Renal cortical epithelial cell (primary cell): ENCODE measurements at places on chromosomes 4 and X. TPM values are rescaled to one million over a fixed set of nuclear protein-coding genes. Genes with fewer than 3 reads are reported as not detected.

DNA sequence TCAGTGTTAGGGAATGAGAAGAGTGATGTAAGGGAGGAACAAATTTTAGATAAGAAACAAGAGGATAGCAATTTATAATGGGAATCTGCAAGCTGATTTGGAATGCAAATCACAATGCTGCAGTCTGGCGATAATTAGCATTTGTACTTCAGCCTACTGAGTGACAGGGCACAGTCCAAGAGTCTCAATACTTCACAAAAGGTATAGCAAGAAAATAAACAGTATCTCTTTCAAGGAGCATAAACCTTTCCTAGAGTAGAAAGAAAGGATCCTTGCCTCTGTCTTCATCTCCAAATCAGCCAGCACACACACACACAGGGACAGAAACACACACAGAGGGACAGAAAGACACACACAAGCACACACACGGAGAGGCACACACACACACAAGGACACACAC lies 1.1 kb upstream of the GPM6A start:
- DNase-seq: no peak

DNA sequence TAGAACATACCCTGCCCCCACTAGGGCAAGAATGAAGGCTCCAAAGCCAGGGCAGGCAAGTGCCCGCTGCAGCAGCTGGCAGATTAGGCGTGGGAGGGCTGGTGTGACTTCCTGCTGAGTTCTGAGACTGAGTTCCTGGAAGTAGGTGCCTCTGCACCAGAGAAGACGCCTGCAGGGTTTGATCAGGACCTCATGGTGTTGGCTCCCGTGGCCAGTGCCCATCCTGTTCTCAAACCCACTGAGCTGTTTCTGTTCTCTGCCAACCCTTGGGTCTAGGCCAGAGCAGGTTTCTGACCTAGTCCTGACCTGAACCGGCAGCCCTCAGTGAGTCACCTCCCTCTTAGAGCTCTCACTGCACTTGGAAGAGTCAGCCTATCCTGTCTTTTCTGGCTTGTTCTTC lies 220.7 kb downstream of the HS6ST2 start:
- DNase-seq: peak; percentile 81

DNA sequence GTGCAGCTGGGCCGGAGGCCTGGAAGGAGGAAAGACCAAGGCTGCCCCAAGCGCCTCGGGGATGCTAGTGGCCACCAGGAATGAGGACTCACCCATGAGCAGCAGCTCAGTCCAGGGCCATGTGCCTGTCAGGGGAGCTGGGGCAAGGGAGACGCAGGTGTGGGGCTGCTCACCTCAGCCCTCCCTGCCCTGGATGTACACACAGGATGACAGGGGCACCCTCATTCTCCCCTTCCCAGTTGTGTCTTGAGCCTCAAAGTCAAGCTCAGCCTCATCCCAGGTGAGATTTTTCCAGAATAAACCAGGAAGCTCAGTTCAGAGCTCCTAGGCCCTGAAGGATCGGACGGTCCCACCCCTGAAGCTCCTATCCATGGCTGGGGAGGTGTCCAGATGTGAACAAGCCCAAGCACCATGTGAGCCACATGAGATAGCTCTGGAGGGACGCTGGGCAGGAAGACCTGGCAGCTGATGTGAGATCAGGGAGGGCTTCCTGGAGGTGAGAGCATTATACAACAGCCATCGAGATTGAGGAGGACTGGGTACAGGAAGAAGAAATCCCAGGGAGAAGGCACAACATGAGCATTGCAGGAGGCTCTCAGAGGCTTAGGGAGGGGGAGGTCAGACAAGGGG lies 23.0 kb downstream of the HTRA3 start:
- DNase-seq: no peak

DNA sequence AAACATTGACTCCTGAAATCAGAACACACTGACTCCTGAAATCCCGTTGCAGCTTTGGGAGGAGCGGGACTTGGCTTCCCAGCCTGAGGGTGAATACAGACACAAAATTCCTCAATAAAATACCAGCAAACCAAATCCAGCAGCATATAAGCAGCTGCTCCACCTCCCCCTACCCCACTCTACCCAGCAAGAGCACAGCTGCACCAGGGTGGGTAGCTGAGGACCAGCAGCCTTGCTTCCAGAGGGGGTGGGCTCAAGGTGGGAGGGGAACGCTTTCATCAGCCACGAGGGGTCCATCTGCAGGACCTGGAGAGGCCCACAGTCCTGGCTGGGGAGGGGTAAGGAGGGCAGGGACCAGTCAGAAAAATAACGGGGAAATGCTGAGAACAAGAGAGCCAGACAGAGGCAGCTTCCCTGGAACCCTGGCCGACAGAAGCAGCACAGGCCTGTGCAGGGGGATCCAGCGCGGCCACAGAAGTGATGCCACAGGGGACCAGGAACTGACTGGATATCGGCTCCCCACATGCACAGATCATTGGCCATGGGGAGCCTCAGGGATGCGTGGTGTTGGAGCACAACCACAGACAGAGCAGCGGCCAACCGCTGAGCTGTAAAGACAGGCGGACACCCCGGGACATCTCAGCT lies 49.8 kb downstream of the FGFRL1 start:
- no peak for DNase-seq

DNA sequence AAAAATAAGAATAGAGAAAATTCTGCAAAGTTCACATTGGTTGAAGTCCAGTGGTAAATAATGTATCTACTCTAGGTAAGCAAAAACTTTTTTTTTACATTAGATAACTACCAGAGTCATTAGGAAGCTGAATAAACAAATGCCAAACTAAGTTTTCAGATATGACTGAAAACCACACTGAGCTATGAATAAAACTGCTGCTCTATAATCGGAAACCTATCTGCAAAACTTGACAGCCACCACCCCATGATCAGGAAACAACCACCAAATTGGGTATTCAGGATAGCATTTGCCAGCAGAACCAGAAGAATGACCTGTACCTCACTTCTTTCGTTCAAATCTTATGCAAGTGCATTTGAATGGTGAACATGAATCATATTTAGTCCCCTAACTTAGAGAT lies 173.0 kb upstream of the TET2 start:
- DNase-seq: no peak

- DNase-seq: no peak
Measured at GRCh38 chr4:65302145-65302544, 368.1 kb downstream of the EPHA5 start.

- DNase-seq: no peak
Measured at GRCh38 chr4:18934197-18934596, 912.6 kb upstream of the LCORL start.

GRCh38 chrX:128007882-128008281 lies 44.3 kb downstream of the ACTRT1 start:
- DNase-seq: no peak

DNA sequence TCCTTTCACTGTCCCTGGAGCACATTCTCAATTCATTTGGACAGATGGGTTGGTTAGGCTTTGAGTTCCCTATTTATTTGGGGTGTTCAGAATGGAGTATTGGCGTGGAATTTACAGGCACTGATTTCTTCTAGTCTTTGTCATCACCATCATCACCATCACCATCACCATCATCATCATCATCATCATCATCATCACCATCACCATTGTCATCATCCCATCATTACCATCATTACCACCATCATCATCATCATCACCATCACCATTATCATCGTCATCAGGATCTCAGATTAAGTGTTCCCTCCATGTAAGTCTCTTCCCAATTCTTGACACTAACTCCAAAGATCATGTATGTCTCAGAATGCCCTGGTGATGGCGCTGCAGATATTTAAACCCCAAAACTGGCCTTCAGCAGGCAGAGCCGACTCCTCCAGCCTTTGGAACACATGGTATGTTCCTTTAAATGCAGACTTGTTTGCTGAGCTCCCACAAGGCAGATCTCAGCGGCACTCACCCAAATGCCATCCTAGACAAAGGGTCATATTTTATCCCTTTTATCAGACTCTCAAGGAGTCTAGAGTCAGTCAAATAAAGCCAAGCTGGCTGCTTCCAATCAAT lies 19.8 kb upstream of the FAM9A start:
- peak; percentile 32 for DNase-seq

The OCRL gene
- total RNA-seq: 18.6 and 28.0 TPM in 2 replicates

The CCNG2 gene
- 43.1 and 153 TPM in 2 replicates for total RNA-seq

The MAML3 gene
- total RNA-seq: 0.17 and 2.0 TPM in 2 replicates

The SEC24D gene
- total RNA-seq: 42.5 and 62.1 TPM in 2 replicates

The NOX1 gene
- not detected in 2 replicates for total RNA-seq
